Effector memory CD8-positive, alpha-beta T cell (primary cell): ENCODE measurements at places on chromosomes 2 and 18.

DNA sequence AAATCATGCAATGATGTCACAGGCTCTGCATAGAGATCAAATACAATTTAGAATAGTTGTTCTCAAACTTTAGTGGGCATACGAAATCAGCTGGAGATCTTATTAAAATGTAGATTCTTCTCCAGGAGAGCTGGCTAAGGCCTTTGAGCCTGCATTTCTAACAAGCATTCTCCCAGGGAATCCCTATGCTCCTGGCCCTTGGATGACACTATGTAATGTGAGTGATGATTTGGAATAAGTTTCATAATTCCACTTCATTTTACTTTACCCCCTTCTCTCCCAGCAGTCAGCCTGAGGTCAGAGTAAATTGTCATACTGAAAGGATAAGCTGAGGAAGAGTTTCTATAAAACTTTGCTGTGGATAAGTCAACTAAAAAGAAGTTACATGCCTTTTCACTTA is 189.1 kb downstream of the UBE2E3 start:
- DNase-seq, result no peak

DNA sequence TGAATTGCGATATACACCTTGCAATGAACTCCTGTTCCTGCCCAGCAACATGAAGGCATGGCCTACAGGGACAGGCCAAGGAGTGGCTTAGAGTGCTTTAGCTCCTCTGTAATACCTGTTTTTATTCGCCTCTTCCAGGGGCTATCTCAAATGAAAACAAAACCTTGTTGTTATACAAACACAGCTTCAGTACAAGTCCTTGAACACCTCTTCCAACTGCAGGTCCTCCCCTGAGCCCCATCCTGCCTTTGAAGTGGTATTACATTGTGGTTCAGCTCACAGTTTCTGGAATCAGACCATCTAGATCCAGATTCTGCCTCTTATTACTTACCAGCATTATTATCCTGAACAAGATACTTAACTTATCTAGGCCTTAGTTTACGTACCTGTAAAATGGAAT is 83.0 kb upstream of the HNRNPA3 start:
- DNase-seq, result no peak

GRCh38 chr2:26193578-26194231 is 20.8 kb downstream of the GAREM2 start:
- no peak for DNase-seq

DNA sequence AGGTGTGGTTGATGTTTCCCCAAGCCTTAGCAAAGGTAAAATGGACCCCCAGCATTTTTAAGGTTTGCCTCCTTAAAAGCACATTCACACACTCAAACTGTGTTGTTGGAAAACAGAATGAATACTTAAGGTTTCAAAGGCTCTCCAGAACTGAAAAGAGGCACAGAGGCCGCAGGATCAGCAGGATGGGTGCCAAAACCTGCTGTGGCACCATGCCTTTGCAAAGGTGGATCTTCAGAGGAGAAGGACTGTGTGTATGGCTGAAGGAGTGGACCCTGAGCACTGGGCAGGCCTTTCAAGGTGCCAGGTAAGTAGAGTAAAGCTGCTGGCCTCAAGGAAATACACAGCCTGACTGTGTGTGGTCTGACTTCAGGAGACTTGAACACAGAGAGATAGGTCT is 127.3 kb downstream of the XRCC5 start:
- no peak for DNase-seq

- no peak for DNase-seq
These were observed 34.2 kb downstream of the CERS6 start for GRCh38 chr2:168490015-168490874.

- DNase-seq, result no peak
These were observed 100.2 kb downstream of the ATAD2B start for GRCh38 chr2:23826771-23827170.

DNA sequence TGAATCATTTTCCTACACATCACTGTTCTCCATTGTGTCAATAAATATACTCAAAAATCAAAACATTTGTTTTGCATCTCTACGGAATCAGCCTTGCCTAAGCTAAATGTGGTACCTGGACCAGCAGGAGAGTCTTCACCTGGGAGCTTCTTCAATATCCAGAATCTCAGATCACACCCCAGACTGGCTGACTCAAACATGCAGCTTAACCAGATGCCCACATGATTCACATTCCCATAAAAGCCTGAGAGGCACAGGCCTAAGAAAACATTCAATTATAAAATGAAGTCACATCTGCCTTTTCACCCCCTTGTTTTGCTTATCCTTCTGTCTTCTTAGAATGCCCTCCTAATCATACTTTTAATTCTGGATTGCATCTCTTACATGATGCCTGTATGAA is 1045.5 kb upstream of the NXPH2 start:
- no peak for DNase-seq

DNA sequence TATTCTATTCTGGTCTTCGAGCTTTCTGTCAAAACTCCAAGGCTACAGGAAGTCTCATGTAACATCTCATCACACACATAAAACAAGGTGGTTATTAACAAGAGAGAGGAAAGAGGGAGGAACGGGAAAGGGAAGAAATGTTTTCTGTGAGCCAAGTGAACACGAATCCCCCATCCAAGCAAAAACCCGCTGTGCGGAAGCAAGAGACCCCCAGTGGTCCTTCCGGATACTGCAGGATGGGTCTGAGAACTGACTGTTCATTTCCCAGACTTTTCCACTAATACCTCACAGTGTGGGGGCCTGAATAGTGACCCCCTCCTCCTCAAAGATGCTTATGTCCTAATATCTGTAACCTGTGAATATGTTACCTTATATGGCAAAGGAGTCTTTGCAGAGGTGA is 19.0 kb upstream of the DIPK1C start:
- no peak for DNase-seq

DNA sequence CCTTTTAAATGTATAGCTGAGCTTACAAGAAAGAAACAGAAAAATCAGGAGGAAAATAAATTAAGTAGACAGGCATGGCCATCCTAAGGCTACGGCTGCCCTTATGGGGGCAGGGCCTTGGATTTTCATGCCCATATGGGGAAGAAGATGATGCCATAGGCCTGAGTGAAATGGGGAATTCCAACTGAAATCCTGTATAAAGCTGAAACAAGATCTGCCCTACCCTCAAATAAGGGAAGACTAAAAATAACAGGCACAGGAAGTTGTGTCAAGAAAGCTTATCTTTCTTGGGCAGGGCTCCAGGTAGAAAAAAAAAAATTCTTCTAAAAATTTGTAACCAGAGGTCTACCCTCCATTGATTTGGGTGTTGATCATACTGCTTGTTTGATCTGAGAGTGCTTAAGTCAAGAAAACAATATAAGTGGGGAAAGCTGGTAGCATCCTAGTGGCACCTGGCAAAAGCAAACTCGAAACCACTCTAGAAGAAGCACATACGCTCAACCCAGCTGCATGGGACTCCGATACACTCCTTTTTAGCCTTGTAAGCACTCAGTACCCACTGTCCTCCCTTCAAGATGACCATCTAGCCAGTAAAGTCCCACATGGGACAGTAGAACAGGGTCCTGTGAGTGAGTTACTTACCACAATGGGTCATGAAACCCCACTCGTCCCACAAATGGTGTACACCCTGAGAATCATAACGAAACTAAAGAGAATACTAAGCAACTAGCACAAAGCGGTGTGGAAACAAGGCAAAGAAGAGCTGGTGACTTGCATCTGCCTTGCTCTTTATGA is 22.3 kb downstream of the DNAH7 start:
- DNase-seq, result no peak

- no peak for DNase-seq
These were observed 53.7 kb upstream of the CRIM1 start for GRCh38 chr2:36301843-36302242.

- no peak for DNase-seq
These were observed 11.2 kb upstream of the TPO start for GRCh38 chr2:1402064-1402463.

DNA sequence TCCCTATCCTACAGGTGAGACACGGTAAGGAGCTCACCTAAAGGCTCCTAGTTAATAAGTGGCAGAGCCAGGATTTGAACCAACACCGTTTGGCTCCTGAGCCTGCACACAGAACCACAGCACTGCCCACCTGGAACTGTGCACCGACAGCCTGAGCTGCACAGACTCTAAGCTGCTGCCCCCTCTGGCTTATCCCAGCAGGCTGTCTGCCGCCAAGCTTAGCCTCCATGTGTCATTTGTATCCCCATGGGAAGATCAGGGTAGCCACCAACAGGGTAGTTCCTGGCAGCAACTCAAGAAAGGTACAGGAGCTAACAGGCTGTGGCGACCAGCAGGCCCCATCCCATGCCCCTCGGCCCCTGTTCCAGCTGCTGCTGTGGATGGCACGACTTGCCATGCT is 135.7 kb downstream of the LRRC30 start:
- DNase-seq, result no peak

DNA sequence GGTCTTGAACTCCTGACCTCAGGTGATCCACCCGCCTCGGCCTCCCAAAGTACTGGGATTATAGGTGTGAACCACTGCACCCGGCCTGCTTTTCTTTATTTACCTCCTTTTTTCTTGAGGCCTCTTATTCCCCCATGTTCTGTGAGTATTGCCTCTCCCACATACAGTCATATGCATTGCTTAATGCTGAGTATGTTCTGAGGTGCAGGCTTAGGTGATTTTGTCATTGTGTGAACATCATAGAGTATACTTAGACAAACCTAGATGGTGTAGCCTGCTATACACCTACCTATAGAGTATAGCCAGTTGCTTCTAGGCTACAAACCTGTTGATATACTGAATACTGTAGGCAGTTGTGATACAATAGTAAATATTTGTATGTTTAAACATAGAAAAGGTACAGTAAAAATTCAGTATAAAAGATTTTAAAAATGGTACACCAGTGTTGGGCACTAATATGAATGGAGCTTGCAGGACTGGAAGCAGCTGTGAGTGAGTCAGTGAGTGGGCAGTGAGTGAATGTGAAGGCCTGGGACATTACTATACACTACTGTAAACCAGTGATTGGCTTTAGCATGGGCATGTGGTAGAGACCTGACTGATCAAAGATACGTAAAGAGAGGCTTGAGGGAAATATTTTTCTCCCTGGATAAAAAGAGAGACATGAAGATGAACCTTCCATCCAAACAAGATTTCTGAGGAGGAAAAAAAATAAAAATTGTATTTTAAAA is 17.6 kb downstream of the SLC39A10 start:
- DNase-seq, result no peak

DNA sequence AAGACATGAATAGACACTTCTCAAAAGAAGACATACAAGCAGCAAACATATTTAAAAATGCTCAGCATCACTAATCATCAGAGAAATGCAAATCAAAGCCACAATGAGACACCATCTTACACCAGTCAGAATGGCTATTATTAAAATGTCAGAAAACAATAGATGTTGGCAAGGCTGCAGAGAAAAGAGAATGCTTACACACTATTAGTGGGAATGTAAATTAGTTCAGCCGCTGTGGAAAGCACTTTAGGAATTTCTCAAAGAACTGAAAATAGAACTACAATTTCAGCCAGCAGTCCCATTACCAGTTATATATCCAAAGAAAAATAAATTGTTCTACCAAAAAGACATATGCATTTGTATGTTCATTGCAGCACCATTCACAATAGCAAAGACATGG is 61.7 kb downstream of the STRADB start:
- no peak for DNase-seq

DNA sequence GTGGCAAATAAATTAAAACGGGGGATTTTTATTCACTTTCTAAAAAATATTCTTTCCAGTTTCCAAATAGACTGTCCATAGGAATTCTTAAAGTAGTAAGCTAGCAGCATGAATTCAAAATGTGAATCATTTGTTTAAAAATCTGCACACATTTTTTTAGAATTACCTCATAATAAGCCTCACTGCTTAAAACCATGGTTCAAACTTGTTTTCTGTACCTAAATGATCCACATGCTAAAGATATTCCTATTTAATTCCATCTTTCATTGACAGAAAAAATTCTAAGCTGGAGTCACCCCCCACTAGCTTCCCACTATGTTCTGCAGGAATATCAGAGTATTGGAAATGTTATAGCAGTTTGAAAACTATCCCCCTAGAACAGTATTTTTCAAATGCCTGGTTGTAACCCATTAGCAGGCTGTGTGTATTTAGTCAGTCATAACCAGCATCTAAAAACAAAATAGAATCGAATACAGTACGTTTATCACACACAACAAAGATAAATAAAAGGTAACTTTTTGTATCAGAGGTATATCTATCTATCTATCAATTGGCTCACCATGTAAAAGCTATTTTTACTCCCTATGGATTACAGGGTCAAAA is 11.2 kb upstream of the IKZF2 start:
- DNase-seq, result no peak

DNA sequence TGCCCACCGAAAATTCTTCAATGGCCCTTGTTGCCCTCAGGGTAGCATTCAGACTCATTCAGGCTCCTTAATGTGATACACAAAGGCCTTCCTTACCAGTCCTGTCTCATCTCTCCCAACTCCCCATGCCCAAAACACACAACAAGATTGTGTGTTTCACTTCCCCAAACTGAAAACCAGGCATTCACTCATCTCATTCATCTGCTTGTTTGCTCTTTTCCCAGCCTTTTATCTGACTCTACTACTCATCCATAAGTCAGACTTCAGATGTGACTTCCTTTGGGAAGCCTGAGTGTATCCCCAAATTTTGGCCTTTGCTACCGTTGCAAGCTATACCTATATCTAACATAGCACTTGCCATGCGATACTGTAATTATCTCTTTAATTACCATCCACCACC is 9.7 kb upstream of the SLC39A10 start:
- no peak for DNase-seq

DNA sequence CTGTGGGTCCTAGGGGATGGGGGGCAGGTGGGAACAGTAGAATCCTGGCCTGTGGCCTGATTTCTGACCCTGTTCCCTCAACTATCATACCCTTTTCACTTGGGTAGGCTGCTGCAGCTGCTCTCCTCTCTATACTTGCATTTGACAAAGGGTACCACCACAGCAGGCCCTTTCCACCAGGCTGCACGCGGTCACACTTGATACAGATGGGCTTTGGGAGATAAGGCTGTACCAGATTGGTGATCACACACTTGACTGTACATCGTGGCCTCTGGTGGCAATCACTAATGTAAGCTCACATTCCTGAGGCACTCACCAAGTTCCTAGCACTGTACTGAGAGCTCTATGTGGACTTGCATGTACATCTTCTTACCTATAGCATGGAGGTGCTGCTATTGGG is 1.6 kb upstream of the RALB start:
- DNase-seq, result no peak

- no peak for DNase-seq
These were observed 270.0 kb downstream of the CYRIA start for GRCh38 chr2:16395601-16396000.

- DNase-seq, result no peak
These were observed 758.7 kb downstream of the TMEM182 start for GRCh38 chr2:103520547-103520946.

DNA sequence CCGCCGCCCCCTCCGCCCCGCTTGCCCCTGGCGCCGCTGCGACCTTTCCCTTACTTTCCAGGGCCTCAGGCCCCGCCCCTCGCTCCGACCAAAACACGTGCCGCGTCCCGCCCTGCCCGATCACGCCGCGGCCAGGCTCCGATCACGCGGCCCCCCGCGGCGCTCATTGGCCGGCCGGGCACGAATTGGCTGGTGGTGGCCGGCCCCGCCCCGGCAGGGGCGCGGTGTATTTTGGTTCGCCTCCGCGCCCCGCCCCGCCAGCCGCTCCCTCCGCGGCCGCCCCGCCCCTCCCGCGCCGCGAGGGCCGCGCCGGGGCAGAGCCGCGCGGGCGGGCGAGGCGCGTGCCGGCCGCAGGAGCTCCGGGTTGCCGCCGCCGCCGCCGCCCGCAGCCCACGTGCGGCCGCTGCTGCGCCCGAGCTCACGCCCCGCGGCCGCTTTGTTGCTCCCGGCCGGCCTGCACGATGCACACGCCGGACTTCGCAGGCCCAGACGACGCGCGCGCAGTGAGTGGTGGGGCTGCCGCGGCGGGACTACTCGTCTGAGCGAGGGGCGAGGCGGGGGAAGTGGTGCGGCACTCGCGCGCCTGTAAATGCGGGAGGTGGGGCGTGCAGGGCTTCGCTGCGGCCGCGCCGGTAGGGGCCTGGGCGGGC is at the start of gene KLF11:
KLF11 (plus strand) TSS at position 295 of the 650 bp plus-strand sequence; CDS start at position 462, 167 bp downstream.
- DNase-seq, result peak; percentile 81
